Activated T-cell treated with anti-CD3 and anti-CD28 coated beads, Interleukin-2, amount 50 U/mL, for 48 hours (primary cell): ENCODE measurements at places on chromosomes 4 and X.

GRCh38 chr4:147683188-147683591 is 773 bp downstream of the PRMT9 start:
- no peak for DNase-seq

DNA sequence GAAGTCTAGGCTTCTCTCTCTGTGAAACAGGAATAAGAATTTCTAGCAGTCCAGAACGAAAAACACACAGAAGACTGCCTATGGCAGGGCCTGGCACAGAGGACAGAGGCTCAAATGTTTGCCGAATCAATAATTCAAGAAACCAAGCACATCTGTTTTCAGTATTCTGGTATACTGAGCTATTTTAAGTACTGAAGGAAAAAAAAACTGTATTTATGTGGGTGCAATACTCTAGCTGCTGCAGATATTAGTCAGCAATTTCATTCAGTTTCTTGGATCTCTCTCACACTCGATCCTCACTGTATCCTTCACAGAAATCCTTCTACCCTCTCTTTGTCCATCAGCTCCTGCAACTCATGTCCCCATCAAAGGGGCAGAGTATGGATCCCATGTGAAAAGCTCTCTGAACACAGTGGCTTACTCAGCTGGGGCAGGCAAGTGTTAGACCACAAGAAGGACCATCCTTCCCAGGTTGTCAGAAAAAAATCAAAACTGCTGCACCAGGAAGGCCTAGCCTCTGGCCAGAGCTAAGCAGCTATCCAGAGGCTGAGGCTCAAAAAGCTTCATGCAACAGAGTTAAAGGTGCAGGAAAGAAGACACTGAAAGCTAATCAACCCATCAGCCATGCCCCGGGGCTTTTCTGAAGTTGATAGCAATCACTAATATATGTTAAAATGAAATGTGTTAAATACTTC is 9.1 kb upstream of the USO1 start:
- DNase-seq = no peak

GRCh38 chr4:150973626-150974251 is 41.3 kb downstream of the LRBA start:
- no peak for DNase-seq

GRCh38 chrX:130543603-130544325 is 142.0 kb downstream of the RBMX2 start:
- DNase-seq = no peak

GRCh38 chr4:138918169-138918869 is 97.3 kb upstream of the NOCT start:
- DNase-seq = no peak

DNA sequence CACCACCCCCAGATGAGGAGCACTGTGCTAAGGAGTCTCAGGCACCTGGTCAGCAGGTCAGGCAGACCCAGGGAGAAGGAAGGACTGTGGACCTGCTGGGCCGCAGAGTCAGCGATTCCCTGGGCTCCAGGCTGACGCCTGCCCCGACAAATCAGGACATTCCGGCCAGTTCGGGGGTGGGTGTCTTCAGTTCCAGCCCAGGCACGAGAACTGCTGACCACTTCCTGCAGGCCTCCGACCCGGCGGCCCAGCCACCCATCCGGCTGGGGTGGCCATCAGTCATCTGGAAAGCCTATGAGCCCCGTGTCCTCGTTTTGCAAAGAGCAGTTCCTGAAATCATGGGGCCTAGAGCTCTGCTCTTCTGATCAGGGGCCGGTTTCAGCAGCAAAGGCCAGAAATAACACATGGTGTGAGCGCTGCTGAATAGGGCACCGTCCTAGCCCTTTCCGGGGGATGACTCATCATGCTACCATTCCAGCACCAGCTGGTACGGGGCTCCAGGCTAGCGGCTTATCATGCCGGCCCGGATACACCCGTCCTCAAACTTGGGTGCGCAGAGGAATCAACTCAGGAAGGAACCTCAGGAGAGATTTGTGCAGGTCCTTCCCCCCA is 7.8 kb upstream of the SH3TC1 start:
- DNase-seq = no peak

- no peak for DNase-seq
Measured at GRCh38 chr4:101037249-101037648, 310.1 kb downstream of the PPP3CA start.

DNA sequence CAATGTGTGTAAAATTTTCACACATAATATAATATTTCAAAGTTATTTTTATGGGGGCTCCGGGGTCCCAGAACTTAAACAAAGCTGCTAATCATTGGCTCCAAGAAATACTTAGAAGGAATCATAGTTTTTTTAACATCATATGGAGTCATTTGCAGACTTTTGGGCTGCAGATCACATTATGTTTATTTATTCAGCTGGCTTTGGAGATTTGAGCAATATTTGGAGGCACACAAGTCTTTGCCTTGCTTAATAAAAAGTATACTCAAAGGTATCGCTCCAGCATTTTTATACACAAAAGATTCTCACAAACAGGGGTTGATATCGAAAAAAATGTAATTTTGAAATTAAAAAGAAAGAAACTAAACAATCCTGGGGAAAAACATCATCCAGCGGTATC is 382.5 kb upstream of the TENM3 start:
- DNase-seq = no peak

DNA sequence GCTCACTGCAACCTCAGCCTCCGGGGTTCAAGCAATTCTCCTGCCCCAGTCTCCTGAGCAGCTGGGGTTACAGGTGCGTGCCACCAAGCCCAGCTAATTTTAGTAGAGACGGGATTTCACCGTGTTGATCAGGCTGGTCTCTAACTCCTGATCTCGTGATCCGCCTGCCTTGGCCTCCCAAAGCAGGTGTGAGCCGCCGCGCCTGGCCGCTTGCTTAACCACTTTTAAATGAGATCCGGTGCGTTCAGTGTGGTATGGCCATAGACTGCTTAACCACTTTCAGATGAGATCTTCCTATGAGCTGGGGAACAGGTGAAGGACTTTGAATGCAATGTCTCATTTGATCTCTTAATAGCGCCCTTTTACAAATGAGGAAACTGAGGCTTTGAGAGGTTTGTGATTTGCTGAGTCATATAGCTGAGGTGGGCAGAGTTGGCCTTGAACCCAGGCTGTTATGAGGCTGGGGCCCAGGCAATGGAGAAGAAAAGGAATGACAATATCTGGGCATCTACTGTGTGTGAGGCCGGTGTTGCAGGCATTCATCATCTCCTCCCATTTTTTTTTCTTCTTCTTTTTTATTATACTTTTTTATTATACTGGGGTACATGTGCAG is 41.9 kb upstream of the NSG1 start:
- no peak for DNase-seq

GRCh38 chr4:98689507-98690174 is 31.2 kb upstream of the TSPAN5 start:
- DNase-seq = no peak

- no peak for DNase-seq
Measured at GRCh38 chrX:47683829-47684205, 24.8 kb upstream of the UXT start.

- no peak for DNase-seq
Measured at GRCh38 chr4:124386648-124387047, 325.9 kb downstream of the ANKRD50 start.

GRCh38 chr4:98529970-98530569 is 128.3 kb downstream of the TSPAN5 start:
- no peak for DNase-seq

DNA sequence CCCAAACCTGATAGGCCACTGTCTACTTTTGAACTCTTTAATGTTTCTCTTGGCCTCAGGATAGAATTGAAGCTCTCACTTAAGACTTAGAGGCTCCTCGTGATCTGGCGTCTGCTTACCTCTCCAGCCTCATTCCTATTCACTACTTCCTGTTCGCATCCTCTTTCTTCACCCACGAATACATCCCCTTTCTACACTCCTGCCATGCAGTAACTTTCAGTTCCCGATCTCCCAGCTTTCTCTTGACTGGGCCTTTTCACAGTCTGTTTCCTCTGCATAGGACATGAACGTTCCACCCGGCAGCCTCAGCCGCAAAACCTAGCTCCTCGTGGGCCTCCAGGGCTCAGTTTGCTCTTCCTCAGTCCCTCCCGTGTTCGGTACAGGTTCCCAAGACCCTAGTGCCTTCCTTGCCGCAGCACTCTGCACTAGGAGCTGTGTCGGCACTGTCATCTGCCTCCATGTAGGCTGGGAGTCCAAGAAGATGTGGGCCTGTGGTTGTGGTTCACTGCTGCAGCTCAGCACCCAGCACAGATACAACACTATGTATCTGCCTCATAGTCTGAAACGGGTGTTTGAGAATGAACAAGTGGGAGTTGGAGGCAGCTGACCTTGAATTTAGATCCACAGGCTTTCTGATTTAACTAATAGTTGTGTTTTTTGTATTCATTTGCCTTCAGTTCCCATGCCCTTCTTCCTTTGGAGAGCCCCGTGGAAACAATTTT is 15.8 kb downstream of the RPL39 start:
- DNase-seq = no peak

DNA sequence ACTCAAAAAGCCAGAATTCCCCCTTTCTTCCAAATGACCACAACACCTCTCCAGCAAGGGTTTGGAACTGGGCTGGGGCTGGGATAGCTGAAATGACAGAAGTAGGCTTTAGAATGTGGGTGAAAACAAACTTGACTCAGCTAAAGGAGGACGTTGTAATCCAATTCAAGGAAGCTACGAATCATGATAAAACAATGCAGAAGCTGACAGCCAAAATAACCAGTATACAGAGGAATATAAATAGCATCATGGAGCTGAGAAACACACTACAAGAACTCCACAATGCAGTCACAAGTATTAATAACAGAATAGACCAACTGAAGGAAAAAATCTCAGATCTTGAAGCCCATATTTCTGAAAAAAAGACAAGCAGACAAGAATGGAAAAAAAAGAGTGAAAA is 95.8 kb upstream of the TET2 start:
- DNase-seq = no peak

- no peak for DNase-seq
Measured at GRCh38 chr4:141912831-141913230, 276.4 kb downstream of the IL15 start.

DNA sequence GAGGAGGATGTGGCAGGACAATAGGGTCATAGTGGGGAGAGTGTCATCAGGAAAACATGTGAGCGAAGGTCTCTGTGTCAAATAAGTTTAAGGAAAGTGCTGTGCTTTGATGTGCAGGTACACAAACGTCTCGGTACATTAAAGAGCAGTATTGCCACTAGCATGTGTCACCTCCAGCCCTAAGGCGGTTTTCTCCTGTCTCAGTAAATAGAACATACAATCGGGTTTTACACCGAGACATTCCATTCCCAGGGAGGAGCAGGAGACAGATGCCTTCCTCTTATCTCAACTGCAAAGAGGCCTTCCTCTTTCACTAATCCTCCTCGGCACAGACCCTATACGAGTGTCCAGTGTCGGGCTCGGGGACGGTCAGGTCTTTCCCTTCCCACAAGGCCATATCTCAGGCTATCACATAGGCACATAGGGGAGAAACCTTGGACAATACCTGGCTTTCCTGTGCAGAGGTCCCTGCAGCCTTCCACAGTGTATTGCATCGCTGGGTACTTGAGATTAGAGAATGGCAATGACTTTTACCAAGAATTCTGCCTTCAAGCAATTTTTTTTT is 684.5 kb downstream of the PDHA2 start:
- no peak for DNase-seq

GRCh38 chr4:159069922-159070321 is 33.0 kb upstream of the RAPGEF2 start:
- DNase-seq = no peak

DNA sequence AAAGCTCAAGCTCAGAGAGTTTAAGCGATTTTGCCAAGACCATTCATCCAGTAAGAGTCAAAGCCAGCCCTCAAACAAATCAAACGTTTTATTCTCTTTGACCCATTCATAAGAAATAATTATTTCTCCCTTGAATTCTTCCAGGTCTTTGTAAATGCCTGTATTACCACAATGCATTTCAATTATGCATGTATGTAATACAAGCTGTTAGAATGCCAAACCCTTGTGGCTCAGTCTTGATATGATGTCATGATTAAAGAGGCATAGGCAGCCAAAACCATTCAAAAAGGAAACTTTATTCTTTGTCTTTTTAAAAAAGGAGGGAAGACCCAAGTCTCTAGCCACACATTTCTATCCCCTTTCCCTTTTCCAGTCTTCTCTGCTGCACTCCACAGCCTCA is 56.5 kb upstream of the PGM2 start:
- DNase-seq = no peak

DNA sequence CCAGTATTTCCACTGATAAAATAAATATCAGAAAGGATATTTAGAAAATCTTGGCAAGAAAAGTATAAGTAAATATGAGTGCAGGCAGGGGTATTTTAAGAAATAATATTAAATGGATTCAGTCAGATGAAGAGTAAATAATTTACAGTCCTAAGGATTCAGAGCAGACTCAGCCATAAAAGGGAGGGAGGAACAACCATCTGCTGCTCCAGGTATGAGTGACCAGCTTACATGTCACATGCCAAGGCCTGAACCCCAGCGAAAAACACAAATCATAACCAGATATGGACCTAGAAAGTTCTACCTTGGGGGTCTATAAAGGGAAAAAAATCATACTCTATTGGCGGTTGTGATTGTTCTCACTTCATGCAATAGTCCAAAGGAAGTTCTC is 166.8 kb downstream of the COL4A6 start:
- no peak for DNase-seq

GRCh38 chr4:144686921-144687320 is 41.0 kb downstream of the HHIP start:
- DNase-seq = no peak

GRCh38 chr4:7950301-7951092 is 10.8 kb upstream of the AFAP1 start:
- no peak for DNase-seq

DNA sequence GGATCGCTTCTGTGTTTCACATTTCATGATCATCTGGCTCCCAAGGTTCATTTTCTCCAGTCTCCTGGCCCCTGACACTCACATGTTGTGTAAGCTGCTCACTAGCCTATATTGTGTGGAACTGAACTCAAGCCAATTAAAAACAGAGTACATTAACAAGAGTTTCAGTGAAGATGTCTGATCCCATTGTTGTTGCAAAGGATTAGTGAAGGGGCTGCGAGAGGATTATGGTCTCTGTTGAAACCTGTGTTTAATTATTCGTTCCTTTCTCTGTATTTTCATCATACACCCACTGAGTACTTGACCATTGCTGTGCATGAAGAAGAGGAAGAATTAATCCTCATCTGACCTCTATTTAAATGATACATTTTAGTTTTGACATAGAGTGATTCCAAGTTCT is 54.7 kb downstream of the AFF2 start:
- DNase-seq = no peak

DNA sequence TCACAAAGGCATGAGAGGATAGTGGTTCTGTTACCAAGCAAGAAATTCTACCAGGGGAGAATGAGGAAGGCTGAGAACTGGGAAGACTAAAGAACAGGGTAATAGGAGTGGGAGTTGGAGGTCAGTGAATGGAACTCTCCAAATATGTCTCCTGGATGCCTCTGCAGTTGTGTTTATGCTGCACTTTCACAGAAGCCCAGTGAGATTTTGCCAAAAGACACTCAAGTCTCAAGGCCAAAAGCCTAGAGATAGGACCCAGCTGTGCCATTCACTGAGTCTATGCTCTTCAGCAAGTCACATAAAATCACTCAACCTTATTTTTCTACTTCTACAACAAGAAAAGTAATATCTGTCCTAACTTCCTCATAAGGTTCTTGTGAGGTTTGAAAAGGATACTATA is 285.4 kb downstream of the UNC5C start:
- DNase-seq = no peak
